ENCODE measurements at places on chromosomes 5 and 9.
A peak's percentile ranks its signal among the peaks of the same experiment; 100 is the strongest.

- DNase-seq, result no peak
These were observed 80.0 kb downstream of the AK8 start for GRCh38 chr9:132797861-132798659.

- DNase-seq, result no peak
These were observed 3.1 kb downstream of the DMRTA1 start for GRCh38 chr9:22449719-22450118.

- DNase-seq, result no peak
These were observed 295.5 kb downstream of the ZSWIM6 start for GRCh38 chr5:61627531-61627930.

GRCh38 chr9:126348911-126349550 lies 22.4 kb downstream of the MVB12B start:
- DNase-seq, result no peak

GRCh38 chr9:35758475-35759050 lies 4.5 kb upstream of the MSMP start:
- DNase-seq, result no peak

DNA sequence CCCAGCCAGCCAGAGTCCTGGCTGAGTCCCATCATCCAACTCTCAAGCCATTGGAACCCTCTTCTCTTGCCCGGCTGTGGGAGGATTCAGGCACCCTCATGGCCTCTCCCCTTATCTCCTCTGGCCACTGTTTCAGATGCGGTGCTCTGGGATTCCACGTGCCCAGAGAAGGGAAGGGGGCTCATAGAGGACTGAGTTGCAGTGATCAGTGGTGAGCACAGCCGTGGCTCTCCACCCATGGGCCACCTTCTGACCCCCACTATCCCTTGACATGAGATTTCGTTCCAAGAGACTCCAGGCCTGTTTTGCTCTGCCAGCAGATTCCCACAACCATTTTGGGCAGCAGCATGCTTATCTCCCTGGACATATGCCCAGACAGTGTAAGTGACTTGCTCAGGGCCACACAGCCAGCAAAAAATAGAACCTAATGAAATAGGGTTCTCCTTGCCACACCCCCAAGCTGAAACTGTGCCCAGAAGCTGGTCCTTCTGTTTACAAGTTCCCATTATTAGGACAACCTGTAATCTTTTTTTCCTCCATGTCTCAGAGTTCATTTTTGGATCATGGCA lies 2.7 kb downstream of the GPX3 start:
- no peak for DNase-seq

- DNase-seq, result no peak
These were observed 612.1 kb downstream of the EBF1 start for GRCh38 chr5:158487664-158488063.

GRCh38 chr5:146680846-146681584 lies 165.0 kb upstream of the GPR151 start:
- no peak for DNase-seq

GRCh38 chr9:133618726-133619125 lies 9.5 kb upstream of the FAM163B start:
- no peak for DNase-seq

GRCh38 chr5:1368236-1368635 lies 23.3 kb upstream of the CLPTM1L start:
- DNase-seq, result no peak

DNA sequence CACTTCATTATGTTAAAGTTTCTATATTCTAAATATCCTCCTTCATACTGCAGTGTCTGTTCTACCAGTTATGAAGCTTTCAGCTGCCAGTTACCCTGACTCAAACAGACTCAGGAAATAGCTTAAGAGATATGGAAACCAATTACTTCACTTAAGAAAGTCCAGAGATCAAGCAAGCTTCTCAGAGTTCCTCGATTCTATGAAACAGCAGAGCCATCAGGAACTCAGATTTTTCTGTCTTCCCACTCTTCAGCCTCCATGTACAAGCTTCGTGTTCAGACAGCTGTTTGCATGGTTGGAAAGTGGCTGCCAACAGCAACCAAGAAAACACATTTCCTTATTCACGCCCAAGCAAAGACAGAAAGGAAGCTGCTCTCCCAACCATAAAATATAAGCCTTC lies 216.1 kb downstream of the ACTL7B start:
- DNase-seq, result no peak

DNA sequence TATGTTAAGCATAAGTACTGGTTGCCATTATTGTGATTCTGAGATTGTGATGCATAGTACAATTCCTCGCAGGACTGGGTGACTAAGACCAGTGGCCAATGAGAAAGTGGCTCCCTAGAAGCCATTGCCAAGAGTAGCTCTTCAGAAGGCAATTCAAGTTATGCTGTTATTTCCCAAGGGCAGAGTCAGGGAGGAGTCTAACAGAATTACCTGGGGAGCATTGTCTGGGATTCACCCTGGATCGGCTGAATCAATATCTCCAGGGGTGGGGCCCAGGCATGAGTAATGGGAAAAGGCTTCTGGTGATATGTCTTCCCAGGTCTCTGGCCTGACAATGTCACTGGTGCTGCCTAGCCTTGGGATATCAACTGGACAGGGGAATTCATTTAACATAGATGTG lies 10.9 kb upstream of the ARHGEF28 start:
- DNase-seq, result no peak

DNA sequence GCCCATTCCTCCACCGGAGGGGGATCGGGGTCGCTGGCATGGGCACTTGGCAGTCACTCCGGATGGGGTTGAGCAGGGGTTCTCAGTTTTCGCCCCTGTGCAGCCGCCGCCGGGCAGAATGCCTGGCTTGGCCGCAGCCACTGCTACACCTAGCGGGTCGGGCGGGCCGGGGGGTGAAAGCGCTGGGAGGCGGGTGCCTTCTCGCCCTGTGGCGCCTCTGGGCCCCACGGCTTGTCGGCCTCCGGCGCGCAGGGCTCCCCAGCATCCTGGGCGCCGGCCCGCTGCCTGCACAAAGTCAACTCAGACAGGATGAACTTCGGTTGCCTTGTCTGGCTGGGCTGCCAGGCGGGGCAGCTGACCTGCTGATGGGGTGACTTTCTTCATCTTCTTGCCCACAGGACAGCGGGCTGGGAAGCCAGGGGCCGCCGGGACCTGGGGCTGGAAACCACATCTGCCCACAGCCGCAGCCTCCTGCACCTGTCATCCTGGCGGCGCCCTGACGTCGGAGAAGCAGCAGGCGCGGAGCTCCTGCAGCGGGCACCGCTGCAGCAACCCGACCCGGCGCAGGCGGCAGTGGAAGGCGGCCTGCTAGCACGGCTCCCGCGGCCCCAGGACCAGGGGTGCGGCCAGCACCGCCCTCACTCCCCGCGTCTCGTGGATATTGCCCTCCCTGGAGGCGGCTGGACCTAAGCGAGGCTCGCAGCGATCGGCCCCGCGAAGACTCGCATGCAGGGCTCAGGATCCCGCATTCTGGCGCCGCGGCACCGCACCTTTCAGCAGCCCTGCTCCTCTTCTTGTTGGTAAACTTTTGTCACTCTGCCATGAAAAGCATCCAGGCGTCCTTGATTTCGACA lies 1.3 kb upstream of the ANKRD18A start:
- DNase-seq, result peak; percentile 43

Data from hematopoietic multipotent progenitor cell (in vitro differentiated cells).